Smooth muscle cell of trachea (primary cell): ENCODE measurements at places on chromosomes 4 and X. TPM values are rescaled to one million over a fixed set of nuclear protein-coding genes. Genes with fewer than 3 reads are reported as not detected.

ZNF732 gene
- 0.17 and 0.29 TPM in 2 replicates for total RNA-seq

CCKAR gene
- 19.4 and 25.2 TPM in 2 replicates for total RNA-seq

POLR2B gene
- 106 and 134 TPM in 2 replicates for total RNA-seq

NUDT11 gene
- 10.3 and 11.2 TPM in 2 replicates for total RNA-seq

TMPRSS11D gene
- total RNA-seq, result under 0.01 TPM in 1 of 2 replicates, not detected in the other

RAB39B gene
- total RNA-seq, result 1.3 and 1.7 TPM in 2 replicates

VBP1 gene
- 42.5 and 97.0 TPM in 2 replicates for total RNA-seq

RHOXF1 gene
- not detected in 2 replicates for total RNA-seq

CT45A3 gene
- not detected in 2 replicates for total RNA-seq

SOX3 gene
- total RNA-seq, result 0.15 TPM in 1 of 2 replicates, not detected in the other

KLF8 gene
- total RNA-seq, result 2.8 and 3.6 TPM in 2 replicates

BTC gene
- total RNA-seq, result 0.44 and 1.2 TPM in 2 replicates

GSX2 gene
- total RNA-seq, result not detected in 2 replicates

SNCA gene
- 1.0 and 2.0 TPM in 2 replicates for total RNA-seq

SPANXN3 gene
- total RNA-seq, result not detected in 2 replicates

UGT2A1 gene
- not detected in 2 replicates for total RNA-seq

ITGB1BP2 gene
- total RNA-seq, result 0.99 and 1.0 TPM in 2 replicates

FGFR3 gene
- total RNA-seq, result 0.33 and 0.44 TPM in 2 replicates

GPRASP3 gene
- 7.4 and 8.7 TPM in 2 replicates for total RNA-seq

ENPEP gene
- total RNA-seq, result 0.33 and 0.87 TPM in 2 replicates

GAGE12J gene
- total RNA-seq, result not detected in 2 replicates

RASSF6 gene
- under 0.01 TPM in 2 replicates for total RNA-seq

GPR119 gene
- not detected in 2 replicates for total RNA-seq

ATP6AP2 gene
- 128 and 211 TPM in 2 replicates for total RNA-seq

RPA4 gene
- 0.66 and 2.2 TPM in 2 replicates for total RNA-seq

BEX3 gene
- 321 and 412 TPM in 2 replicates for total RNA-seq

SLC9B1 gene
- 1.6 and 1.7 TPM in 2 replicates for total RNA-seq

ETDA gene
- not detected in 2 replicates for total RNA-seq

DUSP21 gene
- not detected in 2 replicates for total RNA-seq

C1QTNF7 gene
- 0.50 and 1.9 TPM in 2 replicates for total RNA-seq

FAAH2 gene
- under 0.01 and 0.15 TPM in 2 replicates for total RNA-seq

NDST4 gene
- total RNA-seq, result not detected in 2 replicates

KLB gene
- 0.15 TPM in 1 of 2 replicates, not detected in the other for total RNA-seq

TAPT1 gene
- 10.8 and 16.6 TPM in 2 replicates for total RNA-seq

WAS gene
- 0.17 TPM in 1 of 2 replicates, not detected in the other for total RNA-seq

PHEX gene
- total RNA-seq, result 2.8 and 3.2 TPM in 2 replicates

ARHGAP4 gene
- total RNA-seq, result 2.3 and 2.6 TPM in 2 replicates

PAGE2 gene
- not detected in 2 replicates for total RNA-seq

AREG gene
- 0.29 TPM in 1 of 2 replicates, not detected in the other for total RNA-seq

UBL4A gene
- 39.0 and 75.4 TPM in 2 replicates for total RNA-seq

N4BP2 gene
- total RNA-seq, result 5.3 and 5.4 TPM in 2 replicates

CSN1S1 gene
- not detected in 2 replicates for total RNA-seq

ABLIM2 gene
- total RNA-seq, result under 0.01 TPM in 1 of 2 replicates, not detected in the other

ZFP92 gene
- total RNA-seq, result under 0.01 and 0.33 TPM in 2 replicates

IQCM gene
- total RNA-seq, result not detected in 2 replicates

LONRF3 gene
- under 0.01 and 0.33 TPM in 2 replicates for total RNA-seq

BGN gene
- 10.5 and 57.7 TPM in 2 replicates for total RNA-seq

UCP1 gene
- not detected in 2 replicates for total RNA-seq
